ENCODE measurements at places on chromosomes 13 and 19.

GRCh38 chr13:57935965-57936364 is 304.4 kb downstream of the PCDH17 start:
- no peak for DNase-seq

- DNase-seq, result no peak
These were observed 21.1 kb downstream of the SOHLH2 start for GRCh38 chr13:36193151-36193855.

DNA sequence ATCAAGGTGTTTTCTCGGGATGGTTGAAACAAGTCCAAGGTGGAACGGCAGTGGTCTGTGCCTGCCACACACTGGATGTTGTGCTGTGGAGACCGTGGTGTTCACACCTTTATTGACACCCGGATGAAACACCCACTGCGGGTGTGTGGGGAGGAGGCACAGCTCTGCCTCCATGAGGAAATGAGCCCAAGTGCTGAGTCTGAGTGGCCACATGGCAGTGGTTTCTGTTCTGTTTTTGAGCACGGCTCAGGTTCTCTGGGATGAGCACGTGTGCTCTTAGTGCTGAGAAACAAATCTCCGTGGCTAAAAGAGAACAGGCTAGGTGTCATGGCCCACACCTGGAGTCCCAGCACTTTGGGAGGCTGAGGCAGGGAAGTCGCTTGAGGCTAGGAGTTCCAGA is 29.5 kb downstream of the UPF1 start:
- no peak for DNase-seq

DNA sequence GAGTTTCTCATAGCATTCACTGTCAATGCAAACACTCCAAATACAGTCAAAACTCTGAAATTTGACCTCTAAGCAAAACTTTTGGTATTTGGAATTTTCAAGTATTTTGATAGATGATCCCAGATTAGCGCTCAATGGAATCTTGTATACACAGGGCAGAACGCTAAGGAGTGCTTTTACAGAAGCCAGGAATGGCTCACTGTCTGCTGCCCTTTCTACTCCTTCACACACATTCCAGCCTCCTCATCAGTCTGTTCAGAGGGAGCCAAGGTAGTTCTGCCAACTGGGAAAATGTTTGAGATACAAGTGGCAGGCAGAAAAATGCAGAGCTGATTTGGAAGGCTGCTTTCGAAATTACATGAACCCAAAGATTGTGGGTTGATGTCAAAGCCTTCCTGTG is 4.4 kb upstream of the STARD13 start:
- DNase-seq, result no peak

DNA sequence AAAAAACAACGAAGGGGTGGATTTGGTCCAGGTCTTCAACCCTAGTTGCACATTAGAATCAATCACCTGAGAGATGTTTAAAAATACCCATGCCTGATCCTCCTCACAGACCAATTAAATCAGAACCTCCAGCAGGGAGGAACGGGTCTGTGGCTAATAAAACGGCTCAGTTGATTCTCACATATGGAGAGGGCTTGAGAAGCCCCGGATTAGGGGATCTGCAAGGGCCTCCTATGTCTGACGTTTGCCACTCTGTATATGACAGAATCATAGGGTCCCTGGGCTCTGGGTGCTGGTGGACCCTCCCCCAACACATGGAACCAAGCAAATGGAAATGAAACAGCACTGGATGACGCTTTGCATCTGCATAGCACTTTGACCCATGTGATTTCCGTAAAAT is 36.7 kb upstream of the C13orf42 start:
- no peak for DNase-seq

GRCh38 chr19:4773047-4773640 is 18.4 kb upstream of the FEM1A start:
- DNase-seq, result no peak

DNA sequence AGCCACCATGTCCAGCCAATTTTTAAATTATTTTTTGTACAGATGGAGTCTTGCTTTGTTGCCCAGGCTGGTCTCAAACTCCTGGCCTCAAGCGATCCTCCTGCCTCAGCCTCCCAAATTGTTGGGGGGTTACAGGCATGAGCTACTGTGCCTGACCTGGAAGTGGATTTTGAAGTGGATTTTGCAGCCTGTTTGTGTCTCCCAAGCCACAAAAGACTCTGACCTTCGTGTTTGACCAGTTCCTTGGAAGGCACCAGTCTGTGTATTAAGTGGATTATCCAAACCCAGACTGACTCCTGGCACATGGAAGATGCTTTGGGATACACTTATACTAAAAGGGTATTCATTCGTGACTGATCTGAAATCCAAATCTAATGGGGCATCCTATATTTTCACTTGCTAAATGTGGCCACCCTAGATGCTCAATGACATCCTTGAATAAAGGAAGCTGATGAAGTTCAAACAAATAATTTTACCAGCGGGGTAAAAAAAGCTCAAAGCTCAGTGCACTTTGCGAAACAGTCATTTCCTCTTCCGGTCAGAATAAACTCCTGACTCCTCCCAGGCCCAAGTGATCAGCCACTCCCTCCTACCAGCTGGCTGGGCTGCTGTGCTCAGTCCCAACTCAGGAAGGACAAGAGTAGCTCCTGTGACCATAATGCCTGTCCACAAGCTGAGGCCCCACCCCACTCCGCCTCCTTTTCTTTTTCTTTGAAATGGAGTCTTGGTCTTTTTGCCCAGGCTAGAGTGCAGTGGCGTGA is 32.6 kb upstream of the GATAD2A start:
- DNase-seq, result peak; percentile 13

- DNase-seq, result no peak
These were observed 68.3 kb upstream of the DACH1 start for GRCh38 chr13:71935166-71935840.

All from substantia nigra (tissue), 51 donors.